Esophagus squamous epithelium (tissue), 5 donors: ENCODE measurements at places on chromosomes 1 and 21.

DNA sequence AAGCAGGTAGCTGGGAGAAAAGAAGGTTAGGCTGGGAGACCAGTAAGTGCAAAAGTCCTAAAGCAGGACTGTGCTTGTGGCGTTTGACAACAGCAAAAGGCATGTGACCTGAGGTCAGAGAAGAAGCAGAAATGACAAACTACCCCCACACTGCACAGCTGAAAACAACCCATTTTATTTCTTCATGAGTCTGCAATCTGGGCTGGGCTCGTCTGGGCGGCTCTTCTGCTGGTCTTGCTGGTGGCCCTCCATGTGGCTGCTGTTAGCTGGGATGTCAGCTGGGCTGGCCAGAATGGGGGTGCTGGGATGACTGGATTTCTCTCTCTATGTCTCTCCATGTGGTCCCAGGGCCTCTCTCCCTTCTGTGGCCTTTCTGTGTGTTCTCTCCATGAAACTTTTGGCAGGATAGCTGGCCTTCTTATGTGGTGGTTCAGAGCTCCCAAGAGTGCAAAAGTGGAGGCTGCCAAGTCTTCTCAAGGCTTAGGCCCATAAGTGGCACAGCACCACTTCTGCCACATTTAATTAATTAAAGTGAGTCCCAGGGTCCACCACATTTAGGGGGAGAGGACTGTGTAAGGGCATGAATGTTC is 128.6 kb downstream of the RIPK4 start:
- DNase-seq, result no peak

GRCh38 chr1:231192620-231193163 is 30.8 kb downstream of the TRIM67 start:
- no peak for DNase-seq

- no peak for DNase-seq
Measured at GRCh38 chr21:42758721-42759593, 105.5 kb downstream of the PDE9A start.

DNA sequence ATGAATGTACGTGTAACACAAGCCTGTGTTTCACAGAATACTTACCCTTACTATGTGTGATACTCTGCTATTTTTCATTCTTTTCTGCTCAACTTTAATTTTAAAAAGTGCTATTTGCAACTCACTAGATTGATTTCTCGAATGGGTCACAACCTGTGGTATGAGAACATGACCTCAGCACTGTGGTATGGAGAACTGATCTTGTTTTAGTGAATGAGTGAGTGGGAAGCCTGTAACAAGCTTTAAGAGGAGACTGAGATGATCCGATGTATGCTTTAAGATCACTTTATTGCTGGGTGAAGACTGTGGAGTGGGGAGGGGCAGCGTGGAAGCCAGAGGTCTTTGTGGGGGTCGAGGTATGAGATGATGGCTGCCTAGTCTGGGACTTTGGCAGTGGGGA is 21.6 kb downstream of the MECR start:
- DNase-seq, result no peak

- no peak for DNase-seq
Measured at GRCh38 chr1:167479331-167479979, 38.9 kb downstream of the CD247 start.

- DNase-seq, result no peak
Measured at GRCh38 chr21:43302062-43302700, 124.8 kb downstream of the SIK1 start.

- no peak for DNase-seq
Measured at GRCh38 chr1:110572751-110573150, 33.4 kb downstream of the KCNA2 start.

- no peak for DNase-seq
Measured at GRCh38 chr1:975896-976683, 5.8 kb downstream of the PERM1 start.

DNA sequence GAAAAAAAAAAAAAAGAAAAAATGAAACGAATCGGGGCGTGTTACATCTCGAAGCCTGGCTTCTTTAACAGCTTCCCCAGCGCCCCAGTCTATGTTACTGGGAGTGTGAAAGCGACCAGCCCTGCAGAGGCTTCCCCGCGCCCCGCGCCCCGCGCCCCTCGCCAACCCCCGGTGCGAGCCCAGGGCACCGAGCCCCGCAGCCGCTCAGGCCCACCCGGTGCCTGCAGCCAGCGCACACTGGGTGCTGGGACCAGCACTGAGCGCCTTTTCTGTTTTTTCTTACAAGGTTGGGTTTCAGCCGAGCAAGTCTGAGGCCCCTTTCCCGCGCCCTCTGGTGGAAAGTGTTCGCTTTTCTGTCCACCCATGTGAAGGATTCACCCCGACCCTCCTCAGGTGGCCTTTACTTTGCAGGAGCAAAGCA is 42.1 kb upstream of the ZNF496 start:
- DNase-seq, result no peak

- no peak for DNase-seq
Measured at GRCh38 chr1:121586369-121587229, 401.8 kb downstream of the SRGAP2C start.

DNA sequence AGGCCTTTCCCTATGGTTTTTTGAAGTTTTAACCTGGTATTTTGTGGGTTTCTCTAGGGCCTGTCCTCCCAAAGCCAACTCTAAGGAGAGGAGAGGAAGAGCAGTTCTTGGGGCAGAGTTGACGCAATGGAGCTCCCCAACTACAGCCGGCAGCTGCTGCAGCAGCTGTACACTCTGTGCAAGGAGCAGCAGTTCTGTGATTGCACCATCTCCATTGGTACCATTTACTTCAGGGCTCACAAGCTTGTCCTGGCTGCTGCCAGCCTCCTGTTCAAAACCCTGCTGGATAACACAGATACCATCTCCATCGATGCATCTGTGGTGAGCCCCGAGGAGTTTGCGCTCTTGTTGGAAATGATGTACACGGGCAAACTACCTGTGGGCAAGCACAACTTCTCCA is 38.2 kb downstream of the ZBTB40 start:
- DNase-seq, result no peak

- no peak for DNase-seq
Measured at GRCh38 chr1:213982672-213983492, 4.9 kb upstream of the PROX1 start.

DNA sequence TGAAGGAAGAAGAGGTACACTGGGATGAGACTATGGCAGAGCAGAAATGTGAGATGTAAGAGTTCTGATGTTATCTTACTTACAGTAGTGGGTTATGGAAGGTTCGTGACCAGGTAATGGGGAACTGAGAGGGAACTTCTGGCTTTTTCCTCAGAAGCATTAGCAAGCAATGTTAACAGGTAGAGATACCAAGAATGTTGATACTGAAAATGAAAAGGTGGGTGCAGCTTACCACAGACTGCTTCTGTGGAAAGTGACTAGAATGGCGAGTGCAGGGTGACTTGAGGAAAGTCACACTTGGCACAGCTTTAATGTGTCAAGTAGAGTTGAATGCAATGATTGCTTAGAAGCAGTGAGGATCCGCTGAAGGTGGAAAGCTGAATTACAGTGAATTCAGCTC is 70.8 kb downstream of the PLA2G4A start:
- no peak for DNase-seq

DNA sequence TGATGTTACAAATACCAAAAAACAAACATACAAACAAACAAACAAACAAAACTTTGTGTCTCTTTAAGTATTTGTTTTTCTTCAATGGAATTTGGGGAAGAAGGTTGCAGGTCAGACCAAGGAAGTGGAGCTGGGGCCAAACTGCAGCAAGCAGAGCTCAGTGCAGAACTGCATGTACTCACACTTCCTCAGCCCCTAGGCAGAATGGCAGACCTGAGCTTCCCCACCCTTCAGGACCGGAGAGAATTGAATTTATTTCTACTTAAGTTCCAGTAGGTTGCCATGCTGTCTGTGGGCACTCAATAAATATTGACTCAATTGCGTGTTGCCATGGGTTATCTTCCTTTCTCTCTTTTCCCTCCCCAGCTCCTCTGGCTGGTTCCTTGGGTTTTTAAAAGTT is 173.6 kb downstream of the PTGER3 start:
- DNase-seq, result no peak

DNA sequence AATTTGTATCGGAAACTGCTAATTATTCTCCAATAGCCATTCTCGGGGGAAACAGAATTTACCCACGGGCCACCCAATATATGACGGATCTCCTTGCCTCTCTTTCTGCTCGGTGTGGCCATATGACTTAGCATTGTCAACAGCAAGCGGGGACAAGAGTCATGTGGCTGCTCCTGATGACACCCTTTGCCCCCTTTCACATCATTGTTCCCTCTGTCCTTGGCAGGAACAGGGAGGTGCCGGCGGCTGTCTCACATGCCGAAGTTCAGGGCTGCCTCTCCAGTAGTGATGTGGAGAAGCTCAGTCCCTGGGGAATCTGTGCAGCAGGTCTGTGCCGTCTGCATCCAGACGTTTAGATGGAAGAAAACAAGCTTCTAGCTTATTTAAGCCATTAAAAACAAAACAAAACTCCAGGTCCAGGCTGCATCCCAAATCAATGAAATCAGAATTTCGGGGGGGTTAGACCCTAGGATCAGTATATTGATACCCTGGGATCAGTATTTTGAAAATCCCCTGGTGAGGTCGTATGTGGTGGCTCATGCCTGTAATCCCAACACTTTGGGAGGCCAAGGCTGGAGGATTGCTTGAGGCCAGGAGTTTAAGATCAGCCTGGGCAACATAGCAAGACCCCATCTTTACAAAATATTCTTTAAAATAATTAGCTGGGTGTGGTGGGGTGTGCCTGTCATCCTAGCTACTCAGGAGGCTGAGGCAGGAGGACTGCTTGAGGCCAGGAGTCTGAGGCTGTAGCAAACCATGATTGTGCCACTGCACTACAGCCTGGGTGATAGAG is 10.8 kb downstream of the MYOM3 start:
- no peak for DNase-seq

- DNase-seq, result no peak
Measured at GRCh38 chr1:198880397-198880796, 241.6 kb downstream of the PTPRC start.

DNA sequence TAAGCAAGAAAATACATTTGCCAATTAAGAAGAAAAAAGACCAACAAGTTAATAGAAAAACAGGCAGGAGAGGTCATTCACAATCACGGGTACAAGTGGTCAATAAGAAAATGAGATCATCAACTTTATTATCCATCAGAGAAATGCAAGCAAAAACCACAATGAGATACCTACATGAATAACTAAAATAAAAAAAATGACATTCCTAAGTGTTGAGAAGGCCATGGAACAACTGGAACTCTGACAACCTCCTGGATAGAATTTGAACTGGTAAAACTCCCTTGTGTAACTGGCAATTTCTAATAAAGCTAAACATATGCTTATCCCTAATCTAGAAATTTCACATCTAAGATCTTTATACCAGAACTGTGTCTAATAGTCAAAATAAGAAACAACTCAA is 135.4 kb upstream of the BACE2 start:
- DNase-seq, result no peak

DNA sequence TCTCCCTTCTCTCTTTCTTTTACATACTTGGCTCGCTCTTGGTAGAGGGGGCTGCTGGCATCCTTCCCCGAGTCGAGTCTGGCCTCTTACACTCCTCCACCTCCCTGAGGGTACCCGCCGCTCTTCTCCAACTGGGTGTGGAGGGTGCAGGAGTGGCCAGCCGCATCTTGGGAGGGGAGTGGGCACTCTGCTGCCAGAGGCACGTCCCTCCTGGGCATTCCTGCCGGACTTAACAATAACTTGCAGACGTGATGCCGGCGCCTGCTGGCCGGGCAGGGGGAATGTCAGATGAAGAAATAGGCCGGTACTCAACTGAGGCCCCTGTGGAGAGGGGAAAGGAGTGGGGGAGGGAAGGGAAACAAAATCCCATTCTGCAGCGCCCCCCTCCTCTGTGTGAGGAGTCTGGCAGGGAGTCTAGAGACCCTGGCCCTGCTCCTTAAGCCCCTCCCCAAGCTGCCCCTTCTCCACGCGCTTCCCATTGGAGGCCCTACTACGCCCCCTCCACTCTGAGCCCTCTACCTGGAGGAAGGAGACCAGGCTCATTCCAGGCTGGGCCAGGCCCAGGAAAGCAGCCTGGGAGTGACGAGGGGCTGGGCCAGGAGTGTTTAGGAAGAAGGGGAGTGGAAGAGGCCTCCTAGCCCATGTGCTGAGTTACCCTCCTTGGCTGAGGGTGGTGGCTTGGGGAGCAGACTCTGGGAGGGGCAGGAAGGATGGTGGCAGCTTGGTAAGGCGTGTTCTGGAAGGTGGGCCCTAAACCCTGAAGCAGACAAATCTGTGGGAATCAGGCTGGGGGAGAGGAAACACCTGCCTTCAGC is 1.8 kb downstream of the ATP2B4 start:
- no peak for DNase-seq

DNA sequence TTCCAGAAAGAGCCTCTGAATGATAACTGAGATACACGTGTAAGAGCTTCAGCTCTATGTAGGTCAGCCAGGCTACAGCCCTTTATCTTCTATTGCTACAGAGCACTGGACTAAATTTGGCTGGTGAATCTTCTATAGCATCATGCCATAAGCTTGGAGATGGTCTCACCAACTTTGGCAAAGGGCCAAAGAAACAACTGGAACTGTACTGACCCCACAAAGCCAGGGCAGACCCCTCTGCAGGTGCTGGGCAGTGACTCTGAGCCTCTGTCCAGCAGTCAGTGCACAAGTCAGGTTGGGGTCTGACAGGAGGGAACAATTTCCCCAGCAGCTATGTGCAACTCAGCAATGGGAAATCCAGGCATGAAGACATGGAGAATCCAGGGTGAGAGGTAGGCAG is 57.8 kb upstream of the NFASC start:
- DNase-seq, result no peak

DNA sequence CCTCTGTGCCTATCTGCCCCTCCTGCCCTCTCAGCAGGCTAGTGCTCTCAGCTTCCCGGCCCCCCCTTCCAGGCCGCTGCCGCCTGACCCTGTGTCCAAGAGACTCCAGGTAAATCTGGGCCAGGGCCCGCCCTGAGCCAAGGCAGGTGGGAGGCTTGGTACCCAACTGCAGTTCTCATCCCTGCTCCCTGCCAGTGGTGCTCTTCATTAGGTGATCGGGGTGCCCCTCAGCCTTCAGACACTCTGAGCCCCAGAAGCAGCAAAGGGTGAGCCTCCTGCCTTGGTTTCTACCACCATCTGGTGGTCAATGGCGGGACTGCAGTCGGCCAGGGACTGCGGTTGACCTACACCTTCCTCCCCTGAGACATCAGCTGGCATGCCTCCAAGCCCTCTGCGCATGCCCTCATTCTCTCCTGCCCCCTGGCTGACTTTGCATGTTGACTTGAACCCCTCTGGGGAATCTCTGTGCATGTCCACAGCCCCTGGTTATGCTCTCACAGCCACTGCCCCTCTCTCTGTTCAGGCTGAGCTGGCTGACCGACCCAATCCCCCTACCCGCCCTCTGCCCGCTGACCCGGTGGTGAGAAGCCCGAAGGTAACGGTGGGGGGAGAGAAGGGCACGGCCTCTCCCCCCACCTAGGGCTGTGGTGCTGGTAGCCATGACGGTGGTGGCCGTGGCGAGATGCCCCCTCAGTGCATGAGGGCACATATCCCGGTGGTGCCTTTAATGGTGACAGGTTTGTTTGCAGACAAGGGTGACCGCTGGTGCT is 2.0 kb upstream of the EFNA4 start:
- no peak for DNase-seq
